PC-9 (cell line): ENCODE measurements at places on chromosomes 11 and 22. TPM values are rescaled to one million over a fixed set of nuclear protein-coding genes. Genes with fewer than 3 reads are reported as not detected.

The SERPIND1 gene
- total RNA-seq = not detected in 2 replicates

The STK33 gene
- 5.8 and 6.1 TPM in 2 replicates for total RNA-seq

- DNase-seq = no peak
Observed at GRCh38 chr11:128311742-128312719, 275.3 kb downstream of the ETS1 start.

GRCh38 chr11:118410055-118410745 is 8.8 kb downstream of the ATP5MG start:
- DNase-seq = no peak

The RIMBP3B gene
- total RNA-seq = 0.18 TPM in 1 of 2 replicates, not detected in the other

- no peak for DNase-seq
Observed at GRCh38 chr22:48333323-48333763, 1494.3 kb downstream of the BRD1 start.

The TMEM121B gene
- total RNA-seq = not detected in 2 replicates

DNA sequence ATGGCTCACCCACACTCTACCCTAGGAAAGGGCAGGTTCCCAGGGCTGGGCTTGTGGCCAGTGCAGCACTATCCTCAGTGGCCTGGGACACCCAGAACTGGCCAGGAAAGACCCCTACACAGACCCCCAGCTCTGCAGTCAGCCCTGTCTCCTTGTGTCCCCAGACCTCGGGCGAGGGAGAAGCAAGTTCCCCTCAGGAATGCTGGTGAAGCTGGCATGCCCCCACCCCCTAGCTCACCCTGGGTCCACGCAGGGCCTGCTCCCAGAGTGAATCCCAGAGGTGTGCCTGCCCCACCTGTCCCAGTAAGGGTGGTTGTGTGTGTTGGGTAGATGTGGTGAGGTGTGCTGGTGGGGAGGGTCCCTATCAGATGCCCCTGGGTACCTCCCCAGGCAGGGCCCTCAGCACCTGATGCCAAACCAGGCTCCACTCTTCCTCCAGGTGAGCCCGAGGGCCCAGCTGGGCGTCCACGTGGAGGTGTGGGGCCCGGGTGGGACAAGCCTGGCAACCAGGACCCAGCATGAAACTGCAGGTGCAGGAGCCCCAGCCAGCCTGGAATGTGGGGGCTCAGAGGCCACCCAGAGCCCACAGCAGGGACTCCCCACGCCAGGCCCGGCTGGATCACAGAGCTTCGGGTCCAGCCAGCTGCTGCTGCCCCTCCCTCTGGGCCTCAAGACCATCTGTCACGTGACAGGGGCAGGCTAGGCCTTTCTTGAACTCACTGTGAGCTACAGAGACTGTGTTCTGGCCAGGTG is 48.4 kb upstream of the KCNQ1OT1 start:
- no peak for DNase-seq

The DENND6B gene
- total RNA-seq = 12.1 and 14.3 TPM in 2 replicates

The MAJIN gene
- 4.5 and 7.1 TPM in 2 replicates for total RNA-seq

- DNase-seq = no peak
Observed at GRCh38 chr11:118699506-118700220, 20.2 kb upstream of the TREH start.

The PGR gene
- not detected in 2 replicates for total RNA-seq

GRCh38 chr22:20788627-20789344 is 14.9 kb downstream of the SERPIND1 start:
- DNase-seq = no peak

GRCh38 chr11:123718469-123718868 is 23.0 kb downstream of the ZNF202 start:
- no peak for DNase-seq

- no peak for DNase-seq
Observed at GRCh38 chr22:37403267-37403960, 23.9 kb downstream of the ELFN2 start.

DNA sequence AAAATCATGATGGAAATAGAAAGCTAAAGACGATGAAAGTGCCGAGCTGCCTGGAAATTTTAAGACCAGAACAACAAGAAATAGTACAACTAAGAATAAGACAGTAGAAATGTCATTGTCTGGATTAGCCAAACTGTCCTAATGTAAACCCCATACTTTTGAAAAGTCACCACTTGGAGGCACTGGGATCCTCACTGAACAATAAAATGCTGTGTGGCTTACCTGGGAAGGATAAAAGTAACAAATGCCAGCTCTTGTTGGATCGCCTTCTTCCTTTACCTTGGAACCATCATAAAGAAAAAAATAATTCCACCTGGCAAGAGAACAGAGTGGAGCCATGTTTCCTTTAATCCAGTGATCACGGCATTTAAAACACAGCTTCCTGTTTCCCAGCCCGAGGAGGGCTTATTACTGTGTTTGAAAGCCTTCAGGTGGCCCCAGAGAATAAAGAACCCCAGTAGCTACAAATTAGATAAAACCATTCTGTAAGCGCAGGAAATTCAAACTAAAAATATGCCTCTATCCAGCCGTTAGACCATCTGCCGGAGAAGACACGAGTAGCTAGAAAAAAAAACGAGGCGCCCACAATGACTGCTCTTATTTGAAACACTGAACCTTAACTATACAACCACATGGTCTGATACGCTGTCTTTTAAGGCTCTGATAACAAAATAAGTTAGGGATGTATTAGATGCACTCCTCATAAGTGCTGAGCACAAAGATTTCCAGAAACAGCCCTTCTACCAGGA is 4.4 kb downstream of the HPS4 start:
- DNase-seq = no peak

GRCh38 chr22:41656556-41656955 is 32.1 kb downstream of the SNU13 start:
- no peak for DNase-seq

The APOA1 gene
- not detected in 2 replicates for total RNA-seq

The FXYD6 gene
- total RNA-seq = 0.20 and 0.48 TPM in 2 replicates

DNA sequence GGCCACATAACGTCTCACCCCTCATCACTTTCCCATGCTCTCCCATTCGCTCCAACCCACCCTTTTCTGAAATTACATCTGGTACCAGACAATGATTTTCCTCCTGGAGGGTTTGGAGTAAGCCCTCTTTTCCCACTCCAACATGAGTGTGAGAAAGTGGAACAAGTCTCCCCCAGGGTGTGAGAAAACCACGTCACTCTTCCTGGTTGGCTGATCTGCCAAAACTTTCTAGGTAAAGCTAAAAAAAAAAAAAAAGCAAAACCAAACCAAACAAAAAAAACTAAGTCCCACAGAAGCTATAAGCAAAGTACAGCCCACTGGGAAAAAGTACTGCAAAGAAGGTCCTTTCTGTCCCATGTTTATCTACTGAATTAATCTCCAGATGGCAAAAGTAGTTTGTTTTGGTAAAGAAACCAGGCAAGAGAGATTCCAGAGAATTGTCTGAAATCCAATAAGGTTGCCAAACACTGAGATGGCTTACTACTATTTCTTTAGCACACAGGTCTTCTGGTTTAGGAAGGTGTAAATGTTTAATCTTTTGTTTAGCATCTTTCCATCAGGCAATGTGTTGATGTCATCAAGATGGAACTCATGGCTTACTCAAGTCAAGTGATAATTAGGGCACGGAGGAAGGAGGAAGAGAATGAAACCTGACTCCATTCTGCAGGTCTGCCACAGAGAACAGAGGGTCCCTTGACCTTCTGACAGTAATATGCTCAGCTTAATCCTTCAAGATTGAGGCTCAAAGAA is 395.6 kb downstream of the LARGE1 start:
- no peak for DNase-seq

- no peak for DNase-seq
Observed at GRCh38 chr11:126048197-126048596, 14.5 kb downstream of the CDON start.

DNA sequence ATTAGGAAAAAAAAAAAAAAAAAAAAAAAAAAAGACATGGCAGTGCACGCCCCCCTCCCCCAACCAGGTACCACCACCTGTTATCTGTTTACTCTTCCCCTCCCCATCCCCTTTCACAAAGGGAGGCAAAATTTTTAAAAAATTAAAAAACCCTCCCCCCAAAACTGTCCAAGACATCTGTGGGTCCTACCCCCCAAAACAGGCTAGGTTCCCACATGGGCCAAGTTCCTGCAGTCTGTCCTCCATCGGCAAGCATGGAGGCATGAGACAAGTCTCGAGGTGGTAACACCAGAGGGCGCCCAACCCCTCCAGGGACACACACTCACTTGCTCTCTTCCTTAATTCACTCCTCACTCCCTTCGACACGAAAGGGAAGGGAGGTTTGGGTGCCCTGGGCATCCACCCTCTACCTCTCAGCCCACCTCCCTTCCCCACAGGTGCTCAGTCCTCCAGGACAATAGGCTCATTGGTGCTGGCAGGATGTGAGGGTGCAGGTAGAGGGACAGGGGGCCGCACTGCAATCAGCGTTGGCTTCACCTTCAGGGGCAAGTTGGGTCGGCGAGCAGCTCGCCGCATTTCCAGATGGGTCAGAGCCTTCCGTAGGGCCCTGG is 2.2 kb upstream of the TUT1 start:
- DNase-seq = peak; percentile 76

DNA sequence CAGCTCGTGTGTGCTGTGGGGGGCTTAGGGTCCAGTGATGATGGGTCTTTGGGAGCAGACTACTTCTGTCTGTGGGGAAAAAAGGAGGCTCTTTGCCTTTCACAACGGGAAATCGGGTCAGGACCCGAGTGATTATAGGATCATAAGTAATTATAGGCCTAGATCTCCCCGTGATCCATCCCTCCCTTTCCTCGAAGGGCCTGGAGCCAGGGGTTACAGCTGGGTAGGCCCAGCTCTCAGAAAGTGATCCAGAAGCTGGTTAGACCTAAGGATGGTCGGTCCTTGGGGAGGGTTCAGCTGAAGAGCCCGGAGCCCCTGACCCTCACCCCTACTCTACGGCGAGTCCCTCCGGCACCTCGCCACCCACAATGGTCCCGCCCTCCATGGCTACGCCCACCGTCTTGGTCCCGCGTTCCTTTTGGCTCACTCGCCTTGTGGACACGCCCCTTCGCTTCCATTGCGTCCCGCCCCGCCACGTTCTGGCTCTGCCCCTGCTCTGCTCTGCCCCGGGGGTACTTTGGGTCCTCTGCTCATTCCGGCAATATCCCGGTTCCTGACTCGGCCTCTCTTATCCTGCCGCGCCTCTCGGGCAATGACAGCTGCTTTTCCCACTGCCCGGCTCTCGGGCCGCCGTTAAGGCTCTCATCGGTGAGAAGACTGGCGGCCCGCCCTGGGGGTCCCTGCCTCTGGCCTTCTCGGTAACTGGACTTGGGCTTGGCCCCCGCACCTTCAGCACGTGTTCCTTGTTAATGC is 5.0 kb downstream of the IGSF22 start:
- peak; percentile 78 for DNase-seq

DNA sequence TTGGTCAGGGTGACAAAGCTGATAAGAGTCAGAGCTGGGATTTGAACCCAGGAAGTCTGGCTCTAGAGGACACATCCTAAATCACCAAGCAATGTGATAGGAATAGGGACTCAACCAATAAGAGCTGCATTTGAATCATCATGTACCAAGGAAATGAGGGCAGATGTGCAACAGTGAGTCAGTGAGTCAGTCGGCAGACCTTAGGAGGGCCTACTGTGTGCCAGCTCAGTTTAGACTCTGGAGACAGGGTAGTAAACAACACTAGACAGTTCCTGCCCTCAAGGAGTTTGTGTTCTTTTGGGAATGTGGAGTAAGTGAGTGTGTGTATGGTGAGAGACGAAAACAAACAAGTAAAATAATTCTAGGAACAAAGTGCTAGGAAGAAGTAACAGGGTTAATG is 11.2 kb downstream of the IL10RA start:
- no peak for DNase-seq

The DGCR6 gene
- total RNA-seq = 0.63 and 1.4 TPM in 2 replicates

DNA sequence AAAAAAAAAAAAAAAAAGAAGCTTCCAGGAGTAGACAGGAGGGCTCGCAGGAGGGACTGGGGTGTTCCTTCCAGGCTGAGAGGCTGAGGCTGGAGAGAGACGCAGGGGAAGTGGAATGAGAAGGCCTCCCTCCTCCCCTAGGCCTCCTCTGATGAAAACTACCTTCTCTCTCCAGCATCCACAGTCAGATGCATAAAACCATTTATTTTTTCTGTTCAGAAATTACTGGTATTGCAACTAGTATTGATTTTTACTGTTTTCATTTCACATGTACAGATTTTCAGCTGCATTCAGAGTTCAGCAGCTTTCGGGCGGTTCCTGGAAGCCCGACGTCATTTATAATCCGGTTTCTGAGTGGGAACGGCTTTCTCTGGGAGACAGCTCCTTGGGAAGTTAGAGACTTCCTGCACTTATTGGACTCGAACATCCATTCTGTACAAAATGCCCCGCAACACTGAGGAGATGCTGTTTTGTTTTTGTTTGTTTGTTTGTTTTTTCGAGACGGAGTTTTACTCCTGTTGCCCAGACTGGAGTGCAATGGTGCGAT is 6.9 kb upstream of the NFAM1 start:
- DNase-seq = no peak

- no peak for DNase-seq
Observed at GRCh38 chr22:38494498-38494897, 11.6 kb downstream of the DDX17 start.

- DNase-seq = no peak
Observed at GRCh38 chr11:35267504-35267903, 128.5 kb downstream of the CD44 start.

DNA sequence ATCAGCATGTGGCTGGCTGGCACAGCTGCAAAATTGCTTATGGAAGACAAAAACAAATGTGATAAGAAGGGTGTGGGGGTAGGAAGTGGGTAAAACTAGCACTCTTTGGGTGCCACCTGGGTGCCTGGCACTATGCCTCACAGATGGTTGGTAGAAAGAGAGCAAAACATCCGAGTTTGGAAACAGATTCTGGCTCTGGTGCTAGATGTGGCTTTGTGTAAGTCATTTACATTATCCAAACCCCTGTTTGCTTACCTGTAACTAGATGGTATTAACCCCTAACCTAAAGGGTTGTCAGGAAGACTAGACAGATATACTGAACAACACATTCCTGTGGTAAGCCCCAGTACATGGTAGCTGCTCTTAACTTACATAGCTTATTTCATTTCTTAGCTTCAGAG is 905.6 kb downstream of the DLG2 start:
- DNase-seq = no peak

- DNase-seq = no peak
Observed at GRCh38 chr11:33651555-33651954, 49.1 kb downstream of the C11orf91 start.

DNA sequence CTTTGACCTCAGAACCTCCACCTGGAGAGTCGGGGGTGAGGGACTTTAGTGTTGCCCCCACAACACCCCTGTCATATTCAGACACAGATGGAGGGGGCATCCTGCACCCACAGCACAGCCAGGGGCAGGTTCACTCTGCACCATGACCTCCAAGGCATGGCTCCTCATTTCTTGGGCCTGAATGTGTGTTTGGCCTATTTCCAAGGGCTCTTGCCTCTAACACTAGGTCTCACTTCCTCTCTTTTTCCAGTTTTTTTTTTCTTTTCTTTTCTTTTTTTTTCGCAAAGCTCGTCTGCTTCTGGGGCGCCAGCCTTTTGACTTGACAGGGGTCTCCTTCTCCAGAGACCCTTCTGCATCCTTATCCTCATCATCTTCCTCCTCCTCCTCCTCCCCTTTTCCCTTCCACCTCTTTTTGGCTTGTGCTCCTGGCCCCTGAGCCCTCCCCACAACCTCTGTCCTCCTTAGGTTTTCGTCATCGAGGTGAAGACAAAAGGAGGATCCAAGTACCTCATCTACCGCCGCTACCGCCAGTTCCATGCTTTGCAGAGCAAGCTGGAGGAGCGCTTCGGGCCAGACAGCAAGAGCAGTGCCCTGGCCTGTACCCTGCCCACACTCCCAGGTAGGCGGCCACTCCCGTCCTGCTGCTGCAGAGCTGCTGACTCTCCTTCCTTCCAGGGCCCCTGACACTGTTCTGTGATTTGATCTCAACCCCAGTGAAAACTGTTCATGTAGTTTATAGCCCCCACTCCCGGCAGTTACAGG is 3.8 kb downstream of the NCF4 start:
- peak; percentile 18 for DNase-seq
